Stimulated activated CD4-positive, alpha-beta T cell treated with anti-CD3 and anti-CD28 coated beads, Interleukin-15, amount 100 ng/mL, for 1 hour (primary cell): ENCODE measurements at places on chromosomes 13 and 19.

GRCh38 chr19:8071912-8072311 lies 19.4 kb downstream of the CCL25 start:
- DNase-seq = no peak

GRCh38 chr19:4369109-4369887 lies 25.9 kb downstream of the MPND start:
- peak; percentile 35 for DNase-seq

DNA sequence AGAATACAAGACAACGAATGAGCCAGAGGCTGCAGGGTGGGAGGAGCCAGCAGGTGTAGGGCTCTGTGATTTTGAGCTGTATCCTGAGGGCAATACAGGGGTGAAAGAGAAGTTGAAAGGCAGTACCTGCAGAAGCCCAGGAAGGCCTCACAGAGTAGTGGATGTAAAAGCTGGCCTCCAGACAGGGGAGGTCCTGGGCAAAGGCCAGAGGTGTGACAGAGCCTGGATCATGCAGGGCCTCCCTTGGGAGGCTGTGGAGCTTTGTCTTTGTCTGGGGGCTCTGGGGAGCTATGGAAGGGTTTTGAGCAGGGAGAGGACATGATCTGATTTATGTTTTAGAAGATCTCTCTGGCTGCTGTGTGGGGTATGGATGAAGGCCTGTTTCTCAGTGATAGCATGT lies 2.7 kb downstream of the MEGF8 start:
- DNase-seq = no peak

DNA sequence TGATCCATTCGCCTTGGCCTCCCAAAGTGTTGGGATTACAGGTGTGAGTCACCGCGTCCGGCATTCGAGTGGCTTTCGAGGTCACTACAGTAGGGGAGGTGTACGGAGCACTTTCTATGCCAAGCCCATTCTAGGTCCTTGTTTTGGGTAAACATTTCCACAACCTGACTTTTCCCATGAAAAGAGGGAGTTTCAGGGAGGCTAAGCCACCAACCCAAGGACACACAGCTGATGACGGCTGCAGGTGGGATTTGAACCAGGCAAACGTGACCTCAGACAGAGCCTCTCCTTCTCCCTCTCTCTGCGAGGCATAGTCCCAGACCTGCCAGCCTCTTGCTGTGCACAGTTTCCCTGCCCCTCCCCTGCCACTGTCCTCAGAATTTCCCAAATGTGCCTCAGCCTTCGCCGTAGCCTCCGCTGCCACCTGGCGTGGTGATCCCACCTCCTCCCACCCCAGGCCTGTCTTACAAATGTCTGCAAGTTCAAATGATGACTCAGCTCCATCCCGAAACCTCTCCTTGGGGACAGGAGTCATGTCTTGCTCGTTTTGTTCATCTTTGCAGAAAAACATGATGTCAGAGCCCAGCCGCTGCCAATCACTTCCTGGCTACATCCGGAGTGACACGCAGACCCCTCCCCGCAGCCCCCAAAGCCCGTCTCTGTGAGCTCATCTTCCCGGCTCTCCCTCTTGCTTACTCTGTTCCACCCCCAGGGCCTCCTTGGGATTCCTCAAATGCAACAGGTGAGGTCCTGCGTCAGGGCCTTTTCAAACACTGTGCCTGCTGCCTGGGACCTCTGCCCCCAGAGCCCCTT lies 6.6 kb upstream of the GADD45B start:
- DNase-seq = no peak
